ENCODE measurements at places on chromosomes 16 and 17. TPM values are rescaled to one million over a fixed set of nuclear protein-coding genes. Genes with fewer than 3 reads are reported as not detected.

Gene TP53TG3B
- not detected for total RNA-seq

- no peak for DNase-seq
These were observed 125.2 kb upstream of the SDK2 start for GRCh38 chr17:73769479-73769878.

Gene CLEC3A
- not detected for total RNA-seq

DNA sequence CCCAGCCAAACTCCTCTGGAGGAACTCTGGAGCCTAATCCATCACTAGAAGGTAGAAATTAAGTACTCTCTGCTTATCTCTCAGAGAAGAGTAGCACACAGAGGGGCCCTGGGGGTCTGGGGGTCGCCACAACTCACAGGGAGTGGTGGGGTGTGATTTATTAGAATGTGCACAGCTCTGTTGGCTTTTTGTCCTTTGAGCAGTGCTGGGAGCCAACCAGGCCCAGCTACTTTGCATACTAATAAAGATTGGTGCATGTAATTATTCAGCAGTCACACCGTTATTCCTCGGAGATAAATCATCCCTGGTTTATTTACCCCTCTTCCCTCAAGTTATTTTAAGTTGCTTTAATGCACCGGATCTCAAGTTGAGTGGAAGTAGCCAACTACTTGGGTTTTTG is 606.7 kb upstream of the EEF2KMT start:
- no peak for DNase-seq

Gene CNGB1
- total RNA-seq: not detected

GRCh38 chr17:42508426-42509165 is 27.4 kb upstream of the NAGLU start:
- no peak for DNase-seq

GRCh38 chr17:17484451-17484899 is 7.7 kb downstream of the MED9 start:
- no peak for DNase-seq

Gene TNFRSF17
- not detected for total RNA-seq

Data from activated CD4-positive, alpha-beta T cell treated with anti-CD3 and anti-CD28 coated beads, Interleukin-2, amount 10 ng/mL, durations not matched to agents 7 days and 5 days (primary cell).